ENCODE measurements at places on chromosomes 7 and 10.

DNA sequence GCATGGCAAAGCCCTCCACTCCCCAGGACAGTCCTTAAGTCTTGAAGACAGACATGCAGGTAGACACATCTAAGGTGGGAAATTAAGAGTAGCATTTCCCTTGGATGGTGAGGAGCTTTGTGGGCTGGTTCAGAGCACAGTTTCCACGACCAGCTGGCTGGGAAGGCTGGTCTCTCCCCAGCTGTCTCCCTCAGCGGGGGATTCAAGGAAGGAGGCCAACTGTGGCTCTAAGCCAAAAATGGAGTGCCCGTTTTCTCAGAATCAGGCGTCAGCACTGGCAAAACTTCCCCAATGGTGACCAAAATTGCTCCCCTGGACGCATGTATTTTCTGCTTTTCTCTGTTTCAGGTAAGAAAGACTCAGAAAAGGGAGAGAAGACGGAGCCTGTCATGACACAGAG, 230.6 kb upstream of the FZD8 start:
- H3K4me3 ChIP-seq, result no peak overlapping the region
- H3K27ac ChIP-seq, result no peak overlapping the region
- no peaks in the 10 kb centered on the region for H3K4me1 ChIP-seq
- no peaks in the 10 kb centered on the region for H3K36me3 ChIP-seq

GRCh38 chr7:119392-120163, 72.8 kb upstream of the FAM20C start:
- peak; percentile 25 for DNase-seq
- H3K27ac ChIP-seq, result peak overlapping the region; percentile 48
- no peak overlapping the region for H3K4me3 ChIP-seq
- H3K36me3 ChIP-seq, result no peaks in the 10 kb centered on the region
- H3K27me3 ChIP-seq, result peaks cover 5% of the 10 kb centered on the region

- H3K27me3 ChIP-seq, result no peaks in the 10 kb centered on the region
- H3K27ac ChIP-seq, result no peak overlapping the region
Observed at GRCh38 chr10:79027147-79028055, 41.4 kb upstream of the ZMIZ1 start.

GRCh38 chr10:94521276-94522250, 24.0 kb upstream of the HELLS start:
- no peaks in the 10 kb centered on the region for H3K27me3 ChIP-seq
- H3K36me3 ChIP-seq, result peaks cover 23% of the 10 kb centered on the region
- no peak overlapping the region for H3K4me3 ChIP-seq
- no peak overlapping the region for H3K27ac ChIP-seq
- no peaks in the 10 kb centered on the region for H3K4me1 ChIP-seq
- no peak for DNase-seq

GRCh38 chr7:7704867-7705266, 13.5 kb downstream of the RPA3 start:
- H3K27ac ChIP-seq, result no peak overlapping the region
- no peaks in the 10 kb centered on the region for H3K4me1 ChIP-seq
- H3K27me3 ChIP-seq, result no peaks in the 10 kb centered on the region
- no peaks in the 10 kb centered on the region for H3K36me3 ChIP-seq
- no peak overlapping the region for H3K4me3 ChIP-seq

DNA sequence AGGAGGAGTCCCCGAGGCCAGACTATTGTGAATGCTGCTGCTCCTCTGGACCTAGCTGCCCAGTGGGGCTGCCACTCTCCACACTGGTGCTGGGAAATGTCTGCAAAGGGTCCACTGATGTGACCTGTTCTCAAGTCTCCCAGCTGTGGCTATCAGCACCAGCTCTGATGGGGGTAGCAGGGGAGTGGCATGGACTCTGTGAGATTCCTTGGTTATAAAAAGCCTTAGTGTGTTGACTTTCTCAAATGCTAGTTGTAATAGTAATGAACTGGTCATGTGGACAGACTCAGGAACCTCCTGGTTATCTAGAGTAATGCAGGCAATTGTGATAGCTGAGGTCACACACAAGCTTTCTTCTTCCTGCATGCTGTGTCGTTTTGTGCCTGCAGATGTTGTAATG, 34.1 kb upstream of the ARMC3 start:
- H3K4me3 ChIP-seq, result no peak overlapping the region
- H3K27ac ChIP-seq, result no peak overlapping the region
- no peaks in the 10 kb centered on the region for H3K27me3 ChIP-seq
- peak; percentile 83 for DNase-seq
- H3K36me3 ChIP-seq, result no peaks in the 10 kb centered on the region

DNA sequence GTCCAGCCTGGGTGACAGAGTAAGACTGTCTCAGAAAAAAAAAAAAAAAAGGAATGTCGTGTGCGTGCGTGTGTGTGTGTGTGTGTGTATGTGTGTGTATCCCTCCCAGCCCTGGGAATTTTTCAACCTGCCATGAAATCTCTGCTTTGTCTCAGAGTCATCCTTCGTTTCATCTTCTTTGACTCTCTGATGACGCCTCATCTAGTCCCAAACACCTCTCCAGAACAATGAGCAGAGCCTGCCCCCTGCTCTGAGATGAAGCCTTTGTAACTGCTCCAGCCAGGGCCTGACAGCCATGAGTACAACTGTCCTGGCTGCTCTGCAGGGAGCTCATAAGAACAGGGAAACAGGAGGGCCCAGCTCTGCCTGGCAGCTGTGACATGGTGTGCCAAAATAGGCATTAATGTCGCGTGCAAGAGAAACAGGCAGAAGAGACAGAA, 149.5 kb downstream of the FAM107B start:
- DNase-seq, result no peak
- no peak overlapping the region for H3K27ac ChIP-seq
- H3K4me3 ChIP-seq, result no peak overlapping the region
- no peaks in the 10 kb centered on the region for H3K36me3 ChIP-seq
- no peaks in the 10 kb centered on the region for H3K4me1 ChIP-seq

GRCh38 chr7:41921453-41921981, 218.6 kb upstream of the INHBA start:
- H3K4me1 ChIP-seq, result no peaks in the 10 kb centered on the region
- no peak overlapping the region for H3K27ac ChIP-seq
- H3K36me3 ChIP-seq, result no peaks in the 10 kb centered on the region
- no peak overlapping the region for H3K4me3 ChIP-seq

DNA sequence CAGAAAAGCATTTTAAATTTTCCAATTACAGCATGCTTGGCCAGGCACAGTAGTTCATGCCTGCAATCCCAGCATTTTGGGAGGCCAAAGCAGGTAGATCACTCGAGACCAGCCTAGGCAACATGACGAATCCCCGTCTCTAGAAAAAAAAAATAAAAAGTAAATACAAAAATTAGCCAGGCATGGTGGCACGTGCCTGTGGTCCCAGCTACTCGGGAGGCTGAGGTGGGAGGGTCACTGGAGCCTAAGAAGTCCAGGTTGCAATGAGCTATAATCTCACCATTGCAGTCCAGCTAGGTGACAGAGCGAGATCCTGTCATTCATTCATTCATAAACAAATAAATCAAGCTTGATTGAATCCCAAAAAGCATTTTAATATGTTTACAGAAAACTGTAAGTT, 234.9 kb downstream of the PARD3 start:
- no peaks in the 10 kb centered on the region for H3K4me1 ChIP-seq
- no peak overlapping the region for H3K27ac ChIP-seq
- no peaks in the 10 kb centered on the region for H3K36me3 ChIP-seq
- H3K27me3 ChIP-seq, result no peaks in the 10 kb centered on the region
- no peak overlapping the region for H3K4me3 ChIP-seq
- DNase-seq, result no peak

GRCh38 chr10:109743574-109743973, 179.7 kb downstream of the XPNPEP1 start:
- no peak overlapping the region for H3K4me3 ChIP-seq
- H3K27ac ChIP-seq, result no peak overlapping the region
- H3K27me3 ChIP-seq, result no peaks in the 10 kb centered on the region
- H3K36me3 ChIP-seq, result no peaks in the 10 kb centered on the region
- DNase-seq, result no peak
- H3K4me1 ChIP-seq, result peaks cover 8% of the 10 kb centered on the region

DNA sequence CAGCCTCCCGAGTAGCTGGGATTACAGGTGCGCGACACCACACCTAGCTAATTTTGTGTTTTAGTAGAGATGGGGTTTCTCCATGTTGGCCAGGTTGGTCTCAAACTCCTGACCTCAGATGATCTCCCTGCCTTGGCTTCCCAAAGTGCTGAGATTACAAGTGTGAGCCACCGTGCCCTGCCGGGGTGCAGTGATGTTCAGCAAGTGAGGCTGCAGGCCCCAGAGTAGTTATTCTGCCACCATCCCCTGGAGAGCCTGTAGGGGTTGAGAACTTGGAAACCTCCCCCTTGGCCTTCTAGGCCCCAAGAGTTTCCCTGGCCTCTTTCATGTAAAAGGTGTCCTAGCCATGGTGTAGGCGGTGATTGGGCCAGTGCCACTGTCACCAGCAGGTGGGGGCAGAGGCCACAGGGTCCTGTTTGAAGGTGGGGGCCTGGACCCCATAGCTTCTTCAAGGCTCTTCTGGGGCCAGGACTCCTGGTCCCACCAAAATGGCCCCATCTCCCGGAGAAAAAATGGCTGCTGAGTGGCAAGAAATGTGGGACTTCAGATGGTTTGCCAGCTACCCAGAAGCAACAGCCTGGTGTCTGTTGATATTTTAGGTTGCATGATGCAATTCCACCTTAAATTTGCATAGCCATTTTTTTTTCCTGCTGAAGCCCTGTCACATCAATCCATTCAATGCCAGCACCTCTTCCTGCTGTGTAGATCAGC, 25.5 kb upstream of the INMT start:
- no peak overlapping the region for H3K27ac ChIP-seq
- H3K4me3 ChIP-seq, result no peak overlapping the region
- no peak for DNase-seq
- peaks cover 3% of the 10 kb centered on the region for H3K27me3 ChIP-seq
- peaks cover 4% of the 10 kb centered on the region for H3K4me1 ChIP-seq

GRCh38 chr7:66664590-66665293, 36.1 kb downstream of the KCTD7 start:
- H3K4me1 ChIP-seq, result peaks cover 15% of the 10 kb centered on the region
- no peaks in the 10 kb centered on the region for H3K27me3 ChIP-seq
- H3K36me3 ChIP-seq, result peaks cover 11% of the 10 kb centered on the region
- no peak for DNase-seq
- H3K4me3 ChIP-seq, result no peak overlapping the region

DNA sequence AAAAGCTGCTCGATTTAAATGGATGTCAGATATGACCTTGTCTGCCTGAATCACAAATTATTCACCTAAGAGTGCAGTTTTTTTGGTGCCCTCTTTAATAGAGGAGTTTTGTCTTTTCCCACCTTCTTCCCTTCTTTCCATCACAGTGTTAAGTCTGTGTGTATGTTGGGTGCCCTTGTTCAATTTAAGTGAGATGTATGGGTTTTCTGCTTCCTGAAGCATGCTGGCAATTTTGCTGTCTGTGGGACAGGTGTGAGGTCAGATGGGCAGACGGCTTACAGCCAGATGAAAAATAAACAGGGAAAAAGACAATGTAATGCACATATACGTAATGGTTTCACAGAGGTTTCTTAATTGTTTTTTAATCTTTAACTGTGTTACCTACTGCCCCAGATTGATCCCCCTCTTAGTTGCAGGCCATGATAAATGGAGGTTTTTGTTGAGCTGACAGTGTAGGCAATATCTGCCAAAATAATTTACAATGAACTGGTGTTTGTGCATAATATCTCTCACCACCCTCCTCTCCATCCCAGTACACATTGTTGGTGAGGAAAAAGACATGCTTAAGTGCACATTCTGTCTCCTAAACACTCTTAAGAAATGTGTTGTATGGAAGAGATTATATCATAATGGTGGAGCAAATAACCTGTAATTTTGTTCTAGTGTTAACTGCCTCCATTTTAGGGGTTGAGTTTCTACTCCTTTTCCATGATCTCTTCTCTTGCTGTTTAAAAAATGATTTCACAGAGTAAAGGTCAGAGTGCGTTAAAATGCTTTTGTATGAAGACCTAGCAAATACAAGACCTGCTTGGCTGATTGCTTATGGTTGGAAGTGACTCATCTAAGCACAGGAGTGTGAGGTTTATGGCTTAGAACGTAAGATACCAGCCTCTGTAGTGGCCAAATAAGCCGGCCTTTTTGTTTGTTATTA, 123.9 kb downstream of the LRRC4 start:
- DNase-seq, result peak; percentile 72
- peak overlapping the region; percentile 61 for H3K27ac ChIP-seq
- peaks cover 53% of the 10 kb centered on the region for H3K4me1 ChIP-seq

DNA sequence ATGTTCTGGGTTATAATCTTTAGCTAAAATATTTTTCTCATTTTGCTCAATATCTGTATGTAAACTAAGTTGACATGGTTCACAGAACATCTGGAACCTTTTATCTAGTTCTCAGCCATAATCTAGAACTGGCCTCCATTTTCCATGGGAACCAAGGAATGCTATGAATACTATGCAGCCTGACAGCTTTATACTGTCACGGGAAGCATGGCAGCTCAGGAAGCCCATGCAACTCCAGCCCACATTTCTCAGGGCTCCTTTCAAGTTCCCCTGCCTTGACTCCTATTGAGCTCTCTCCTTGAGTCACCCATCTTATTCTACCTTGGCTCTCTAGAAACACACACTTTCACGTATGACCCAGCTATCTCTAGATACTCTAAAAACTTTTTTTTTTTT, 36.6 kb upstream of the PRKAR2B start:
- H3K27me3 ChIP-seq, result no peaks in the 10 kb centered on the region
- H3K4me1 ChIP-seq, result no peaks in the 10 kb centered on the region
- H3K27ac ChIP-seq, result no peak overlapping the region
- no peak for DNase-seq

All from large intestine (tissue), 12 donors.